CD4-positive, alpha-beta T cell treated with Interleukin-2 at 100 ng/mL for 4 hours (primary cell): ENCODE measurements at places on chromosomes 1 and 21.

DNA sequence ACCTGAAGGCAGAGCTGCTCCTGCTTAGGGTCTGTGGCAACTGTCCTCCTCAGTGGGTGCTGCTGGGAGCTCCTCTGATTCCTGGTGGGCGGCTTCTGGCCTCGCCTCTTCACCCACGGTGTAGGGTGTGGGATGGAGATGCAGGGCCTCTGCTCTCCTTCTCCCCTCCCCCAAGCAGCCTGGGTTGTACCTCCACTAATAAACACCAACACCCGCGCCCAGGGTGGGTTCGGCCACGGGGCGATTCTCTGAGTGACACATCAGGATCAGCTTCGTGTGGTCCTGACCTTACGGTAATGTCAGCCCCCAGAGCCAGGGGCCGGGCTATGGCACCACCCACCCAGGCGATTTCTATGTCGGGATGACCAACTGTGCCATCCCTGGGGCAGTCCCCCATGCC, 23.7 kb downstream of the KRTAP10-1 start:
- DNase-seq = no peak

DNA sequence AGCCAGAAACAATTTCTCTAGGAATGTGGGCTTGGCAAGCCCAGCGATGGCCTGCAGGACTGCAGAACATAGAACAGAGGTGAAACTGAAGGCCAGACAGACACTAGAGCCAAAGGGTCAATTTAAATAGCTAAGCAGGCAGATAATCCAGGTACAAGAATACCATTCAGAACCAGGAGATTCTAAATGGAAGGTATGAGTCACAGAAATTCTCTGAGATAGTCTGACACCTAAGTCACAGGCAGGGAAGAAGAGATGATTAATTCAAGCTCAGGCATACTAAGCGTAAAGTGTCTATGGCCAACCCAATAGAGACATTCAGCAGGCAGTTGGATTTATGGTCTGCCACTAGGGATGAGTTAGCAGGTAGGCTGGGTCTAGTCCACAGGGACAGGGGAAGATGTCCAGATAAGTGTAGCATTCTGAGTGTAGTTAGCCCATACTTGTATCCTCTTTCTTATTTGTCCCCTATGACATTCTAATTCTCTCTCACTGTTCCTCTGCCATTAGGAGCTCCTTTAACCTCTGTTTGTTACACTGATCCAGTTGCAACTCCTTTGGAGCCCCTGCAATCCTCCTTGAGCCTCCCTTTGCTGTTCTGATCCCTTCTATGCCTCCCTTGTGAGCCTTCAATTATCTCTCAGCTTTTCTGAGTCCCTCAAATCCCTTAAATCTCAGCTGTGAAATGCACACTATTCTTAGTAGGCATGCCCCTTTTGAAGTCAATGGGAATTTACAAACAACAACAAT, 383.8 kb downstream of the LMO4 start:
- no peak for DNase-seq

- DNase-seq = no peak
Observed at GRCh38 chr1:8073112-8073855, 47.2 kb upstream of the ERRFI1 start.

- DNase-seq = no peak
Observed at GRCh38 chr1:22677931-22678896, 25.2 kb downstream of the C1QB start.

GRCh38 chr1:225819346-225820192, 9.6 kb downstream of the EPHX1 start:
- DNase-seq = no peak

- DNase-seq = no peak
Observed at GRCh38 chr1:154871374-154871773, 1.3 kb upstream of the KCNN3 start.

- DNase-seq = no peak
Observed at GRCh38 chr1:211420845-211421454, 71.0 kb downstream of the RD3 start.

DNA sequence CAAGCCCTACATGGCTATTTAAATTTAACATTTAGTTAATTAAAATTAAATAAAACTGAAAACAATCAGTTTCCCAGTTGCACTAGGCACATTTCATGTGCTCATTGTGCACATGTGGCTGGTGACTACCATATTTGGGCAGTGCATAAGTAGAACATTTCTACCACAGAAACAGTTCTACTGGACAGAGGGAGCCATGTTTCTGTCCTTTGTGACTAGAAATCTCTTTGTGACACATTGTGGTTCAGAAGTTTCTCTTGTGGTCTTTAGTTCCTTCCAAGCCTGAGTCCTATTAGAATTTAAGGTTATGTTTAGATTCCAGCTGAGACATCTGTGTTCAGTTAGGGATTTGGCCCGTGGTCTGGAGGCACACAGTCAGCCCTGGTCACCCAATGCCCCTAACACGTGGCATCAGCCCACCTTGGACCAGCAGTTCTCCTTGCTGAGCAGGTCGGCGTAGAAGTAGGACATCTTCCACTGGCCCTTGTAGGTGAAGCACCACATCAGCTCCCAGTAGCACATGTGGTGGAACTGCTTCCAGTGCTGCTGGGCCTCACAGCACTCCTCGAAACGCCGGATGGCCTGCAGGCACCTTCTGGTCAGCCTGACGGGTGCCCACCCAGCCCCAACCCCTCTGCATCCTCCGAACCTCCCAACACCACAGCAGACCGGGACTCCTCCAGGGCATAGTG, 29.1 kb downstream of the TTC39A start:
- no peak for DNase-seq

GRCh38 chr1:2832506-2833453, 31.3 kb upstream of the TTC34 start:
- no peak for DNase-seq

DNA sequence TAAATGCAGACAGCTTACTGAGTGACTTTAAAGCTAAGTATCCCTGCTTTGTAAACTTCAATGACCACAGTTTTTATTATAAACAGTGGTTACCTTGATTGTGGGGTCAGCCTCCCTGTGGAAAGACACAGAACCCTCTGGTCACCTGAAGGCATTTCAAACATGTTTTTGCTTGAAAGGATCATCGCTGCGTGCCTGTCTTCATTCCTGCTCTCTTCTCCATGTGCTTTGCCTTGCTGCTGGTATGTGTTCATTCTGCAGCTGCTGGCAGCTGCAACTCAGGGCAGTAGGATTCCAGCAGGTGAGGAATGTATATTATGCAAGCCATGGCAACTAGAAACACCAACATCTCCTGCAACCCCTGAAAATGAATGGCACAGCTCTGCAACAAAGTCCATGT, 81.0 kb upstream of the VAV3 start:
- DNase-seq = no peak

- DNase-seq = no peak
Observed at GRCh38 chr1:159091607-159092031, 15.1 kb upstream of the AIM2 start.

DNA sequence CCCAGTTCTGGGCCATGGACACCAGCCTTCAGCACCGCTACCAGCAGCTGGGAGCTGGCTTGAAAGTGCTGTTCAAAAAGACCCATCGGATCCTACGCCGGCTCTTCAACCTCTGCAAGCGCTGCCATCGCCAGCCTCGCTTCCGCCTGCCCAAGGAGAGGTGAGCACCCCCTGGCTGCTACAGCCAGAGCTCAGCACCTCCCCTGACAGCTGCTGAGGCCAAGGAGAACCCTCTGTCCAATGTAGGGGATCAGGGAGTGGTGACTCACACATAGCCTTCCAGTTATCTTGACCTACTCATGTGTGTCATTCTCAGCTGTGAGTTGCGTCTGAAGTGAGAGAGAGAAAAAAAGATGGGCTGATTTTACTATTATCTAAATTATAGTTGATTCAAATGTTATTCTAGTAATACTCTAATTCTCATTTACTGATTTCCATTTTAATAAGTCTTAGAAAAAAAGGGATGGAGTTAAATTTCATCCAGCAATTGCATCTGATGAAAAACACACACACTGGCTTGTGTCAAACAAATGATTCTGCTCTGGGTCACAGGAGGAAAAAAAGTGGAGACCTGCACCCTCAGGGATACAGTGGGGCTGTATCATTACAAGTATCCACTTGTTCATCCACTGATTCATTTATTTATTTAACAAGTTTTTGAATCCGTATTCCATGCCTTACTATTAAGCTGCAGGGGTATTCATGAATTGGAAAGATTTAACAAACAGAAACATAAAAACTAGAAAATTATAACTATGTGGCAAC, 108.0 kb downstream of the BRINP2 start:
- no peak for DNase-seq

DNA sequence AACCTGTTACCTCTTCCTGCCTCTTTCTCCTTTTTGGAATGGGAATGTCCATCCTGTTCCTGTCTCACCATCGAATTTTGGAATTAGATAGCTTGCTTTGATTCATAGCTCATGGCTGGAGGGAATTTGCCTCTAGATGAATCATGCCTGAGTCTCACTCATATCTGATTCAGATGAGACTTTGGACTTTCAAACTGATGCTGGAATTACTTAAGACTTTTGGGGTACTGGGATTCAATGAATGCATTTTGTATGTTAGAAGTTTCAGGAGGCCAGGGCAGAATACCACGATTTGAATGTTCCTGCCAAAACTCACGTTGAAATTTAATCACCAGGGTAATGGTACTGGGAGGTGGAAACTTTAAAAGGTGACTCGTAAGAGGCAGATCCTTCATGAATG, 132.4 kb downstream of the DSCAM start:
- DNase-seq = no peak

GRCh38 chr1:76668046-76668445, 199.2 kb upstream of the ST6GALNAC5 start:
- no peak for DNase-seq

GRCh38 chr1:3068564-3069431, at the start of gene PRDM16:
PRDM16 (plus strand) TSS chr1:3069203; CDS start chr1:3069260, 57 bp downstream.
- no peak for DNase-seq

GRCh38 chr1:78619803-78620579, at the start of gene IFI44L:
IFI44L (plus strand) TSS chr1:78620448; CDS start chr1:78627916, 7,468 bp downstream.
- peak; percentile 63 for DNase-seq

DNA sequence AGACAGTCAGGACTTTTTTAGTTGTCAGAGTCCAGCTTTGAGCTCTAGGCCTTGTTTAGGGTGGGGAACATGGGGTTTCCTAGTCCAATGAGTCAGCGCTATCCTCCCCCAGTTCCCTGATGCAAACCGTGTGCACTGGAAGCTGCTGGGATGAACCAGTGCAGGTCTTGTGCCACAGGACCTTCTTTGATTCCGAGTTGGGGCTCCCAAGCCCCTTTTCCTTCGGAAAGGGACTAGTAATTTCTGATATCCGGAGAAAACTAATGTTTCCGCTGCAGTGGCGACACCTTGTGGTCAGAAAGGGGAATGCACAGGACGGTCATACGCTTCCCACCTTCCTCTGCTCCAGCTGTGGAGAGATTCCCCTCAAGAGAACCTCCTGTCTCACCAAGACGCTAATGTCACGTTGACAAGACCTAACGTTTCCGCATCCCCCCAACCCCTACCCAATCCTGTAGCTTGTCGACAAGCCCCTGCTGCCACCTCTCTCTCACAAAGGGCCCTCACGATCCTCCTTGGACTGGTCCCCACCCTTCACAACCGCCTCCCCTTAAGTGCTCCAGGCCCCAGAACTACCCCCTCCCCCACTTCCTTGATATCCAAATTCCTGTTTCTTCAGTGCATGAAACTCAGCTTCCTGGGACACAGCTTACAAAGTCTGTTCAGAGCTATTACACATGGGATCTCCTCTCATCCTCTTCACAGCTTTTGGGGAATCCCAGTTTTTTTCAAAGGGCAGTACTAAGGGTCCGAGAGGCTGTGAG, 30.9 kb downstream of the GPA33 start:
- peak; percentile 73 for DNase-seq

- DNase-seq = no peak
Observed at GRCh38 chr1:119482517-119483425, 24.2 kb upstream of the HSD3B1 start.

- no peak for DNase-seq
Observed at GRCh38 chr1:206513312-206514111, 6.2 kb downstream of the RASSF5 start.

GRCh38 chr1:153763365-153764225, 11.6 kb upstream of the SLC27A3 start:
- DNase-seq = no peak

GRCh38 chr1:24155011-24155782, 12.3 kb upstream of the IL22RA1 start:
- no peak for DNase-seq

- DNase-seq = peak; percentile 7
Observed at GRCh38 chr1:115641762-115642167, at the start of gene VANGL1. VANGL1 (plus strand) TSS chr1:115641970; CDS start chr1:115651414, 9,444 bp downstream.

DNA sequence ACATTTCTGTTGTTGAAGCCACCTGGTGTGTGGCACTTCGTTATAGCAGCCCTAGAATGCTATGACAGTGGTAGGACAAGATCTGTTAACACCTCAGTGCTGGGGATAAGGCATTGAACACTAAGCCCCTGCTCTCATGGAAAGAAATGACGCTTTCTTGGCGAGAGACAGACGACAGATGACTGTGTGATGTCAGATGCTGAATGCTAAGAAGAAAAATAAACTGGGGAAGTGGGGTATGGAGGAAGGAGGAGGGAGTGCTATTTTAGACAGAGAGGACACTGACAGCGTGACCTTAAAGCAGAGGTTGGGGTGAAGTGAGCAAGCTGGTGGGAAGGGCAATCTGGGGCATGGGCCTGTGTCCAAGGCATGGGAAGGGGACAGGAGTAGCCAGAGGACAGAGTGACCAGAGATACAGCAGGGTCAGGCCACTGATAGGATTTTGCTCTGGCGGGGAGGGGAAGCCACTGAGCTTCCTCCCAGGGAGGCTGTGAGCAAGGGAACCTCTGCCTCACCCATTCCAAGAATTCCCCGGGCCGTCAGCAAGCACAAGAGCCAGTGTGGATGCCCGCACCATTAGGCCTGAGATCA, 15.2 kb downstream of the DOP1B start:
- no peak for DNase-seq

DNA sequence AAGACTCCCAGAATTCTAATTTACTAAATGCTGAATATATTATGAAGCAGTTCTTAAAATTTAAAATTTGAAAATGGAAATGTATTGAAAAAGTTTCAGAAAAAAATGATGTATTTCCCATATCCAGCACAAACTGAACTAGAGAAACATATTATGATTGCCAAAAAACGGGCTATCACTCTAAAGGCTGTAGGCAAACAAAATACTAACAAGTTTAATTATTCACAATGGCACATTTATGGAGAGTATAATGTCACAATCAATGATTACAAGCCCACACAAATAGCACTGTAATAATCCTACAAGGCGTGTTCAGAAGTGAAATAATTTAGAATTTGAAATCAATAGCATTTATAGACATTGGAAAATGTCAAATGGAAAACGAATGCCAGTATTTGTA, 531.3 kb downstream of the PTBP2 start:
- DNase-seq = no peak
